ENCODE measurements at places on chromosomes 12 and 14.

GRCh38 chr12:111029732-111030131, 109.4 kb upstream of the MYL2 start:
- DNase-seq, result no peak

DNA sequence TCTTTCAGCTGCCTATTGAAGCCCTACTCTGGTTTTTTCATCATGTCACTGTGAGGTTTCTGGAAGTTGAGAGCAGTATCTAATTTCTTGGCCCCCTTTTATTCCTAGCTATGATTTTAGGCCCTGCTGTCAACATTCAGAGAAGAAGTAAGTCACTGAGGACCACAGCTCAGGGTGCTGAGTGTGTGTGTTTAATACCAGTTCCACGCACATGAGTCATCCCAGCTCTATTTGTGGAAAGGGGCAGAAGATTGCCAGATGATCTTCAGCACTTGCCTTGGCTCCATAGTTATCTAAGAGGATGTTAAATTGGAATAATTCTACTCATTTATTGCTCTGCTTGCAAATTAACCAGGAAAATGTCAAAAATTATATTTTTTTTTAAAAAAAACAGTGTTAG, 65.5 kb upstream of the SLC38A4 start:
- no peak for DNase-seq

DNA sequence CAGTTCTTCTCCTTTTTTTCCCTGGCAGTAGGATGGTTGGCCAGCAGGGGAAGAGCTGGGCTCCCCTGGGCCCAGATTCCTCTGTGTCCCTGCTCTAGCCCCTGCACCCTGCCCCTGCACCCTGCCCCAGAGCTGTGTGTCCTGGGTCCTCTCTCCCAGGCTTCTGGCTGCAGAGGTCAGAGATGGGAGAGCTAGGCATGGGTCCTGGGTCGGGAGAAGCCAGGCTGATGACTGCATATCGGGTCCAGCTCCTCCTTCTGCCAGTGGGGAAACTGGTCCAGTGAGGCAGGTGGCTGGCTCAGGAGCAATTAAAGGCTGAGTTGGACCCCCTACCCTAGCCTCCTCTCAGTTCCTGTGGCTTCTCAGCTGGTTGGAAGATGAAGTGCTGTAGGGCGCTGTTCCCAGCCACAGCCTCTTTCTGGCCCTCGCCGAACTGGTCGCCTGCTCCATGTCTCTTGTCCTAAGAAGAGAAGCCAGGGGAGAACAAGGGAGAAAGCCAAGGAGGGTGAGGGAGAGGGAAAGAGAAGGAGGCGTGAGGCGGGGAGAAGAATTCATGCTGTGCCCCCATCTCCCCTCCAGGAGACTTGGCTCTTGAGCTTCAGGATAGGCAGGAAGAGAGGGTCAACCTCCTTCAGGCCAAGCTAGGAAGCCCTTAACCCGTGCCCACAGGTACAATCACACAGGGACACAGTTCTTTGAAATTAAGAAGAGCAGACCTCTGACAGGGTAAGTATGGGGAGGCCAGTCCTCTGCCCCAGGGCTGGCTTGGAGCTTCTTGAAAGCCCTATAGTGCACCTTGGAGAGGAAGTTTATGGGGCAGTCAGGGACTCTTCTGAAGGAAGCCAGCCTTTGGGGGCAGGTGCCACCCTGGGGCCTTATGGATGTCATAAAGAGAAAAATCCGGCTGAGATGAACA, 9.5 kb downstream of the VASH1 start:
- DNase-seq, result no peak

- DNase-seq, result no peak
Measured at GRCh38 chr14:66790101-66790500, 282.2 kb downstream of the GPHN start.

- DNase-seq, result no peak
Measured at GRCh38 chr14:51507511-51507905, 144.2 kb upstream of the FRMD6 start.

DNA sequence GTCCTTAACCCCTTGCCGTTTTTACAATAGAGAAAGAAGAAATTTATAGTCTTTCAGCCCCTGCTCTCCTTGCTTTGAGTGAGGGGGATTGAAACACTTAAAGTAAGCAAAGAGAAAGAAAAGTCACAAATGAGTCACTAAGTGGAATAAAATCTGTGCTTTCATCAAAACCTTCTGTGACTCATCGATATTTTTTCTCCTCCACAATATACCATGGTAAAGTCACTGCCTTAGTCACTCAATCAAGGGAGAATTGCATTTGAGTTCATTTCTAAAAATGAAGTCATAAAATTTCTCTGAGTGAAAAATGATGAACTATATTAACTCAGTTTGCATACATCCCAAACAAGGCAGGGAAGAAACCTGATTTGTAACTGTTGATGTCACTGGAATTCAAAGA, 470.3 kb downstream of the FOXG1 start:
- no peak for DNase-seq

DNA sequence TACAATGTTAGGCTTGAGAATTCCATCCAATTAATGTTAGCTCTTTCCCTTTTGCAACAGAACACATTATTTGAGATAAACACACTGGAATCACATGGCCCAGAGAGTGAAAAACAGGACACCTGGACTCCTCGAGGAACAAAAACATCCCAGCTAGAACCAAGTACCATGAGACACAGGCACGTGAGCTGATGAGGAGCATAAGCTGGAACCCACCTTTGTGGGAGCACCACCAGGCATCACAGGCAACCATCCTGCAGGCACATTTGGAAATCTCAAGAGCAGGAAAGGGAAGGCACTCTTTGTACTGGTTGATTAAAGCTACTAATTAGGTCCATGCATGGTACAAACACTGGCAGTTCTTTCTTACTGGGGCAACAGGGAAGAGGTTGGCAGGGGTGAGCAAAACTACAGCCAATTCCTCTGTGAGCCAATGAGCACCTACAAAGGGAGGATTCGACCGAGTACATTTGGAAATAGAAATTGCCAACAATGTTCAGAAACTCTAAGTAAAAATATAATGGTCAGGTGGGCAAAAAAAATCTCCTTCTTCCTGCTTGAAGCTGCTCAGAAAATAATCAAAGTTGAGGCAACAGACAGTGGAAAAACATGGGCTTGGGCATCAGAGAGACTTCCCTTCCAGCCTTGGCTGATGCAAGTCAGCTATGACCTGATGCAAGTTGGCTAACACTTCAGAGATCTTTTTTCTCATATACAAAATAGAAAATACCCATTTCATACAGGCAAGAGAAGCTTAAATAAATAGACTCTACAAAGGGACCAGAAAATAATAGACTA, 216.7 kb downstream of the NUAK1 start:
- DNase-seq, result no peak

GRCh38 chr14:29868000-29868399, 59.6 kb downstream of the PRKD1 start:
- DNase-seq, result no peak

DNA sequence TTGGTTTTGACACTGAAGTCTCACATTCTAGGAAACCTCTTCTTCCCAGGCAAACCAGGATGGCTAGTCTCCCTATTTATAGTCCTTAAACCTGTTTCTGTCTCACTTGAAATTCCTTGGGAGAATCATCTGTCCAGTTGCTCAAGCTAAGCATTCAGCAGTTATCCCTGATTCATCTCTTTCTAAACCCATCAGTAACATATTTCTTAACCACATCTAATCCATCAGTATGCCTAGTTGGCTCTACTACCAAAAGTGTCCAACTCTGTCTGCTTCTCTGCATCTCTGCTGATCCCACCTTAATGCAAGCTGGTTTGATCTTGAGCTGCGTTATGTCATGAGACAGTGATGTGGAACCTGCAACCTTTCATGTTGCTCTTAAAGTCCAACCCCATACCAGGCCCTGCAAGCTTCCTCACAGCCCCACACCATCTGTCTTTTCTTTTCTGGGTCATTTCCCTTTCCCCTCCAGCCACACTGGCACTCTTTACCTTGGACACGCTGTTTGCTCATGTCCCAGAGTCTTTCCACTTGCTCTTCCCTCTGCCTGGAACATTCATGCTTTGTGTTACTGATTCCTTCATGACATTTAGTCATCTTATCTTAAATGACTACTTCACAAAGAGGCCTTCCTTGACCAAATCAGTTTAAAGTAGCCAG, 380.8 kb upstream of the RGS6 start:
- no peak for DNase-seq

GRCh38 chr12:46263140-46264016, 5.5 kb downstream of the SLC38A1 start:
- no peak for DNase-seq

GRCh38 chr14:52069307-52070050, 620 bp upstream of the NID2 start:
- DNase-seq, result no peak

GRCh38 chr12:67211494-67211893, 57.7 kb upstream of the CAND1 start:
- DNase-seq, result no peak

GRCh38 chr12:26651566-26652188, 181.3 kb downstream of the ITPR2 start:
- DNase-seq, result peak; percentile 4

- no peak for DNase-seq
Measured at GRCh38 chr14:53285821-53286220, 132.7 kb upstream of the DDHD1 start.

DNA sequence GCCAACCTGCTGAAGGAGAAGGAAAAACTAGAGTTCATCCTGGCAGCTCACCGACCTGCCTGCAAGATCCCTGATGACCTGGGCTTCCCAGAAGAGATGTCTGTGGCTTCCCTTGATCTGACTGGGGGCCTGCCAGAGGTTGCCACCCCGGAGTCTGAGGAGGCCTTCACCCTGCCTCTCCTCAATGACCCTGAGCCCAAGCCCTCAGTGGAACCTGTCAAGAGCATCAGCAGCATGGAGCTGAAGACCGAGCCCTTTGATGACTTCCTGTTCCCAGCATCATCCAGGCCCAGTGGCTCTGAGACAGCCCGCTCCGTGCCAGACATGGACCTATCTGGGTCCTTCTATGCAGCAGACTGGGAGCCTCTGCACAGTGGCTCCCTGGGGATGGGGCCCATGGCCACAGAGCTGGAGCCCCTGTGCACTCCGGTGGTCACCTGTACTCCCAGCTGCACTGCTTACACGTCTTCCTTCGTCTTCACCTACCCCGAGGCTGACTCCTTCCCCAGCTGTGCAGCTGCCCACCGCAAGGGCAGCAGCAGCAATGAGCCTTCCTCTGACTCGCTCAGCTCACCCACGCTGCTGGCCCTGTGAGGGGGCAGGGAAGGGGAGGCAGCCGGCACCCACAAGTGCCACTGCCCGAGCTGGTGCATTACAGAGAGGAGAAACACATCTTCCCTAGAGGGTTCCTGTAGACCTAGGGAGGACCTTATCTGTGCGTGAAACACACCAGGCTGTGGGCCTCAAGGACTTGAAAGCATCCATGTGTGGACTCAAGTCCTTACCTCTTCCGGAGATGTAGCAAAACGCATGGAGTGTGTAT, 2.4 kb downstream of the FOS start:
- no peak for DNase-seq

DNA sequence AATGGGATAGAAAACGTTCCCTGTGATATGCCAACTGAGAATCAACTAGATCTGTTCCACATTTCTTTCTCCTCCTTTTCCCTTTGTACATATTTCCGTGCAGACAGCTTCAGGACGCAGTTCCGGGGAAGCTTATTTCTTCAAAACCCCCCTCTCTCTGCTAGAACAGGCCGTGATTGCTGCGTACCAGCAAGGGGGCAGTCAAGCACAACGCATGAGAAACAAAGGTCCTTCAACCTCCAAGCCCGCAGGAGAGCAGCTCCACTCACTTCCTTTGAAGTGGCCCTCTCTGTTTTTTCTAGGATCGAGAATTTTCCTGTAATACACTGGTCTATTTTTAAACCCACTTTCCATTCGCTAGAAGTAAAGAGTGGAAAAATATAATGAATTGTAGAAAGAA, 80.8 kb downstream of the ZNF664 start:
- no peak for DNase-seq

DNA sequence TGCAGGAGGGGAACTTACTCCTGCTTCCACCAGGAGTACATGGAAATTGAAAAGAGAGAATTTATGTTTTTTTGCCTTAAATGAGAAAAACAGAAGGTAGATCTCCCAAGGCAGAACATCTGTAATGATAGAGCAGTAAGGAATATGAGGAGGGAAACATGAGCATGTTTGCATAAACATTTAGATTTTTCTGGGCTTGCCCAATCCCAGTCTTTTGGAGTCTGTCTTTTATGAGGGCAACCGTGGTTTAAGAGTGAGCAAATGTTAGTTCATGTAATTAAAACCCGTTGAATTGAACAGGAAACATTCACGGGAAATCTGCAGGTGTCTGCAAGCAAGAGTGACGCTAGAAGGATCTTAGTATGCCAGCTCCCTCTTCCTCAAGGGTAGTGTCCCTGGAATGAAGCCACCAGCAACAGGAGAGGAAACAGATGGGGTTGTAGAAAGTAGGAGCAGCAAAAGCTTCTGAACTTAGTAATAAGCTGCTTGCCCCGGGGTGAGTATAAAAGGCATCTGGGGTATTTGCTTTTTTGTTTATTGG, 79.3 kb downstream of the ARF6 start:
- no peak for DNase-seq

GRCh38 chr12:40209886-40210285, 14.9 kb upstream of the LRRK2 start:
- no peak for DNase-seq

GRCh38 chr12:104412681-104413080, 44.1 kb upstream of the CHST11 start:
- no peak for DNase-seq

- DNase-seq, result no peak
Measured at GRCh38 chr14:50260511-50260910, 29.1 kb upstream of the SOS2 start.

DNA sequence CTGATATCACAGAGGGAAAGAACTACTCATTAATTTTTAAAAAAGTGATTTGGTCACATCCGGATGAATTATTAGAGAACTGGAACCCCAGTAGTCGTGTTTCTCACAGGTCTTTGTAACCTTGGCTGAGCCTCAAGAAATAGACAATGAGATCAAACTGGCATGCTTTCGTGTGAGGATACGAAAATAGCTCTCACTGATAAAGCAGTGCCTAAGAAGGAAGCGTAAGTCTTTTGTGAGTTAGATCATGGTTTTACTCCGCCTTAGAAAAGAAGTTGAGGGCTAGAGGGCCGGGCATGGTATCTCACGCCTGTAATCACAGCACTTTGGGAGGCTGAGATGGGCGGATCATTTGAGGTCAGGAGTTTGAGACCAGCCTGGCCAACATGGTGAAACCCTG, 33.8 kb upstream of the GALNT16 start:
- DNase-seq, result no peak

GRCh38 chr12:98295681-98296080, 219.7 kb upstream of the TMPO start:
- DNase-seq, result no peak

DNA sequence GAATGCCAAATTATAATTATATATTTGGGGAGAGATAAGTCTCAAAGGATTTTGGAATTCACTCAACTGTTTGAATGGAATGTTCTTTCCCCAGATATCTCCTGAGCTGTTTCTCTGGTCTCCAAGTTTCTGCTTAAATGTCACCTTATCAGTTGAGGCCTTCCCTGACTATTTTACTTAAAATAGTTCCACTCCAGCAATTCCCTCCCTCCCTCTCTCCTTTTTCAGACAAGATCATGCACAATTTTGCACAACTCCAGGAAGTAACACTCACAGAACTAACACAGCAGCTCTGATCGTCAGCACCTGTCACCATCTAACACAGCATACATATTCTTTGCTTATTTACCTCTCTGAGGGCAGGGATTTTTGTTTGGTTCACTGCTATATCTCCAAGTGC, 12.5 kb downstream of the BTG1 start:
- no peak for DNase-seq

Data from activated CD4-positive, CD25-positive, alpha-beta regulatory T cell (primary cell).